ENCODE measurements at places on chromosomes 6 and 20.

DNA sequence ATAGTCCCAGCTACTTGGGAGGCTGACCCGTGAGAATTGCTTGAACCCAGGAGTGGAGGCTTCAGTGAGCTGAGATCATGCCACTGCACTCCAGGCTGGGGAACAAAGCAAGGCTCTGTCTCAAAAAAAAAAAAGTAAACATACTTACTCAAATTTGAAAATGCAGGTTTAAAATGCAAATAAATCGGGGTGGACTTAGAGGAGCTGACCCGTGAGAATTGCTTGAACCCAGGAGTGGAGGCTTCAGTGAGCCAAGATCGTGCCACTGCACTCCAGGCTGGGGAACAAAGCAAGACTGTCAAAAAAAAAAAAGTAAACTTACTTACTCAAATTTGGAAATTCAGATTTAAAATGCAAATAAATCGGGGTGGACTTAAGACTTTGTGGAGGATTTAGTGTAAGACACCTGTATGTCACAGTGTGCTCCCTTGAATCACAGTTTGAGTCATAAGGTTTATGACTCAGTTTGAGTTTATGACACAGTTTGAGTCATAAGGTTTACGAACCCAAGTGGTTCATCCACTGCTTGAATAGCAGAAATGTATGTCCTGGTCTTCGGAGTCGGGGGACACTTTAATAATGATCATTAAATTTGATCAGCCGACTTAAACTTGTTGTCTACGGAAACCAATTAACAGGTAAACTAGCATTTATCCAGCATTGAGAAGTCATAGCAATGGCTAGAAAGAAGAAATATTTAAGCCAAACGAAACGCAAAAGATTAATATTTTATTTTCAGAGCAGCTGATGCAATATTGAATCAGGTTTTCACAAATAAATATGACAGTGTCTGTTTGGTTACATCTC is 6.8 kb upstream of the MRPS10 start:
- peak; percentile 47 for DNase-seq

DNA sequence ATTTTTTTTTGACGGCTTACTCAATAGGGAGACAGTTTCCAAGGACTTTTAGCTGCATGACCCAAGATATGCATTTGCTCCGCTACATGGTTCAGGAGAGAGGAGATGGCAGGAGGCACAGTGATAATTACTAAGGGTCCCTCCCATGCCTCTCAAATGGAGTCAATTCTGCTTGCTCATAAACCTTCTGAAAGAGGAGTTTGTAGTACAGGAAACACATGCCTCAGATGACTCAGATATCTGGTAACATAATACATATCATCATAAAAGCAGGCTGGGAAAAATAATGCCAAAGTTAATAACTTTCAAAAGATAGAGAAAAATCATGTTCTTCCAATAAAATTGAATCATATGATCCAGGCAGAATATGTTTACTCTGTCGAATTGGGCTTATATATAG is 97.6 kb upstream of the DEFB112 start:
- DNase-seq, result no peak

GRCh38 chr20:38987777-38988176 is 25.6 kb downstream of the DHX35 start:
- DNase-seq, result no peak

GRCh38 chr20:59567585-59568508 is 36.5 kb upstream of the PHACTR3 start:
- no peak for DNase-seq

DNA sequence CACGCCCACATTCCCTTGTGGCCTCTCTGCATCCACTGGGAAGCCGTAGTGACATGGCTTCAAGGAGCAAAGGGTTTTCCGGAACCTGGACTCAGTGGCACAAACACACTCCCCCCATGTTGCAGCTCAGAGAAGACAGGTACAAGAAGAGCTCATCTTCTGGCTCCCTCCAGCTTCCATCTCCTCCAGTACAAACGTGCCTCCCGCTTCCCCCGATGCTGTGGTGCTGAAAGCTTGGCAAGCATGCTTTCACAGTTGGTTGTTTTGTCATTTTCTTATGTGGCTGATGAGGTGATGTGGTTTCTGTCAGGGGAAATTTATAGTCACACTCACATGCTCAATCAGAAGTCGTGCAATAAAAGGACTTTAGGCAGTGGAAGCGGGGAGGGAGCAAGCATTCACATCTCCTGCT is 258.5 kb downstream of the KIF16B start:
- no peak for DNase-seq

- DNase-seq, result peak; percentile 24
These were observed 55.9 kb downstream of the ANKEF1 start for GRCh38 chr20:10090588-10091166.

- DNase-seq, result peak; percentile 54
These were observed 43.2 kb downstream of the RANBP9 start for GRCh38 chr6:13668291-13668928.

DNA sequence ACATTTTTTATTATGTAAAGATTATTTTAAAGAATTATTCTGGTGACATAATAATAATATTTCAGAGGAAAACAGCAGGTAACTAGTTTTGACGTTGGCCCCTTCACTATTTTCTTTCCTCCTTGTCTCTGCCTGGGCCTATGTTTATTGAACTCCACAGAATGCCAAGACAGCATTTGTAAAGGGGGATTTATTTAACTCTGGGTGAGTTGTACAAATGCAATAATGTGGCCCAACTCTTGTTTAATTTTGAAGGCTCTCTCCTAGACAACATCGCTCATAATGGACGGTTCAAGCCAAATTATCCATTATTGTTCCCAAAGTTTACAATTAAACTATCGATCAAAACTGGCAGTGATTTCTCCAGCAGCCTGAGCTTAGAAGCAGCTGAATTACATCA is 374.3 kb upstream of the SLC35B3 start:
- DNase-seq, result no peak

DNA sequence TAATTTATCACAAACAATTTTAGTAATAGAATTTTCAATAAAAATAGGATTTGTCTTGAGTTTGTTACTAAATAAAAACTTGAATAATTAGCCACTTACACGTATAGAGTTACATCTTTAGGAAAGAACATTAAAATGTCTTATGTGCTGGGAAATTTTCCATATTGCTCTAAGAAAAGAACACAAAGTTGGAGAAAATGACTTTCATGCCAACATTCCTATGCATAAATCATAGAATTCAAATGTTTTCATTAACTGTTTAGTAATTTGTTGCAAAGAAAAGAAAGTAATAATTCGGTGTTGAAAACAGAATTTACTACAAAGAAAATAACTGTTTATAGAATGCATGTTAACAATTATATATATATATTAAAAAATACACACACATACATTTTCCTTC is 4.7 kb upstream of the TBC1D32 start:
- no peak for DNase-seq

DNA sequence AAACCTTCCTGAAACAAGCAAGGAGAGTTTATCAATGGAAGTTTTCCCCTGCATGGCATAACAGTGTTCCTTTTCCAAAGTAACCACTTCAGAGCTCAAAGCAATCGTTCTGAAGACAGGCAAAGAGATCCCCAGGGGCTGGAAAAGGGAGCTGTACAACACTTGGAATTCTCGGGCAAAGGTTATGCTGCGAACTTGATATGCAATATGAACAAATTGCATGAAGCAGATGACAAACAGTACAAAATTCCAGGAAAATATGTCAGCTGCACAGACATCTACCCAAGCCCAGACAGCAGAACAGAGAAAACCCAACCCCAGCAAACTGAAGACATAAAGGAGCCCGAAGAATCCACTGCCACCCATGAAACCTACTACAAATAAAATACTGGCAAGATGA is 18.4 kb downstream of the POPDC3 start:
- no peak for DNase-seq

DNA sequence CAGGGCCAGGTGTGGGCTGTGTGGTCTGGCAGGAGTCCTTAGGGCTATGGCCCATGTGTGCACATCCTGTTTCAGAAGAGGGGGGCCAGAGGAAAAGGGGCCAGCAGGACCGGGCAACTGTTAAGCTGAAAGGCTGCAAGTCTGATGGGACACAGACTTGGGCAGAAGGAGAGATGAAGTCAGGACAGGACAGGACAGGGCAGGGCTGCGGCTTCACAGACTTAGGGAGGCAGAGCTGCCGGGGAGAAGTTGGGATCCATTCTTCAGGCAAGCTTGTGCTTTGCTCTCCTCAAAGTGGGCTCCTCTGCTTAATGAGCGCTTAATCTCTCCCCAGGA is 28.7 kb downstream of the MOCS1 start:
- no peak for DNase-seq
